Posterior vena cava (tissue), 2 donors: ENCODE measurements at places on chromosomes 1 and 21.

DNA sequence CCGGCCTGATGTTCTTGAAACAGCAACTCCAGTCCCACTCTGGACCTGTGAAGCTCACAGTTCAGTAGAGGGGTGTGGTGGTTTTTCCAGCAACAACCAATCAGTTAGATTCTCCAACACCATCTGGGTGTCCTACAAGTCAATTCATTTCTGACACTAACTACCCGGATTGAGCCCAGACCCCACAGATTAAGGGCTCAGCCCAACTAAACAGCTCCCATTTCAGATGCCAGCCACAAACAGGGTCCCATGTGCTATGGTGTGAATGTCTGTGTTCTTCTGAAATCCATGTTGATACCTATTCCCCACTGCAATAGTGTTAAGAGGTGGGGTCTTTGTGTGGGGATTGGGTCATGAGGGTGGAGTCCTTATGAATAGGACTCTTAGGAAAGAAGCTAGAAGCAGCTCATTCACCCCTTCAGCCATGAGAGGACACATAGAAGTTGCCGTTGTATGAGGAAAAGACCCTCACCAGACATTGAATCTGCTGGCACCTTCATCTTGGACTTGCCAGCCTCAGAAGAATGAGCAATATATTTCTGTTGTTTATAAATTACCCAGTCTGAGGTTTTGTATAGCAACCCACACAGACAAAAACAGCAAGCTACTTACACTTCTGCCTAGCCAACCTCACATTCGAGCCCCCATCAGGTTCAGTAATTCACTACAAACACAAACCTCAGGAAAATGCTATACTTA, 53.6 kb downstream of the IRF2BP2 start:
- no peak for DNase-seq

DNA sequence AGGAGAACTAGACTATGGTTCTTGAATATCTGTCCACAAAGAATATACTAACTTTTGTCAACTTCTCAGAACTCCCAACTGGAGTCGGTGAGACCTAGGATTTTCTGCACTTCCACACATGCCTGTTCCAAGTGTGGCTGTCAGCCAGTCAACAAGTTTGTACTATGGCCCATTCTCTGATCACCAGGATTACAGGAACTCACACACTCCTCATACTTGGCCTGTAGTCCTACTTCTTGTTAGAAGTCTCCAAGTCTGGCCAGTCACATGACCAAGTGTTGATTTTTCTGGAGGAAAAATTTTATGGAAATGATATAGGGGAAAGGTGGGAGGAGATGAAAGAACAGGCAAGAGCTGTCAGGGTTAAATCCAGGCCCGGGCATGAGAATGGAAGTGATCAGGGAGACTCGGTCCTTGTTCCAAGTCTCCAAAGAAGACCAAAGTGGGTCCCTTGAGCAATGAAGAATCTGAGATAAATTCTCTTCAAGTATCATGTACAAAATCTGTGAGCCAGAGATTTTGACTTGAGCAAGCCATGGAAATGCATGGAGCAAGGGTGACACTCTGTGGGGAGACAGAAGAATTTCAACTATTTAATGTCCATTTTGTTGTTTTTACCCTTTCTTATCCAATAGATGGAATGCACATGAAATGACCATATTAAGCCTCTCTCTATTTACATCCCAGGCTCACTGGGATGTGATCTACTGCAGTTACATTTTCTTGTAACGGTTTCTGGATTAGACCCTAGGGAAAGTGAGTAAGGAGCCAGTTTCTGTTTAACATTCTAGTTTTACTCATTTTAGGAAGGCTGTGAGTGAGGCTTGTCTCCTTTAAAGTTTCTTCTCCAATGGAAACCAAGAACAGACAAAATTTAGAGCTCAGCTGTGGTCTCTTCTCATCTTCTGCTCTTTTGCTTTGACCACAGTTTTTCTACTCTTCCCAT, 320.9 kb downstream of the ASTN1 start:
- DNase-seq: no peak

- DNase-seq: no peak
These were observed 5.1 kb upstream of the UTS2 start for GRCh38 chr1:7857985-7858384.

GRCh38 chr1:94974241-94974640, 47.3 kb upstream of the CNN3 start:
- no peak for DNase-seq

- DNase-seq: no peak
These were observed 82.8 kb downstream of the MIS18A start for GRCh38 chr21:32196001-32196400.

DNA sequence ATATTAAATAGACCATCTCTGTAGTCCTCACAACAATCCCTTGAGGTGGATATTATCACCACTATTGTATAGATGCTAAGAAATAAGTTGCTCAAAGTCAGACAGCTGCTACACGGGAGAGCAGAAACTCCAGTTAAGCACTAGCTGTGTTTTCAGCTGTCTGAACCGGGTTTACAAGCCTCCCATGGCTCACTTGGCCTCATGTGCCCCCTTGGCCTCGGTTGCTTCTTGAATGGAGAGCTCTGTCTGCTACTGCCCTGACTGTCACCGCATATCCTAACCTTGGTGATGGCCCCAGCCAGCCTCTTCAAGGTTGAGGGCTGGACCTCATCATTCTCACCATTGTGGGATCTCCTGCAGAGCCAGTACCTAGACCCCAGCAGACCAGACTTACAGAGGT, 123.4 kb downstream of the AK5 start:
- DNase-seq: no peak

DNA sequence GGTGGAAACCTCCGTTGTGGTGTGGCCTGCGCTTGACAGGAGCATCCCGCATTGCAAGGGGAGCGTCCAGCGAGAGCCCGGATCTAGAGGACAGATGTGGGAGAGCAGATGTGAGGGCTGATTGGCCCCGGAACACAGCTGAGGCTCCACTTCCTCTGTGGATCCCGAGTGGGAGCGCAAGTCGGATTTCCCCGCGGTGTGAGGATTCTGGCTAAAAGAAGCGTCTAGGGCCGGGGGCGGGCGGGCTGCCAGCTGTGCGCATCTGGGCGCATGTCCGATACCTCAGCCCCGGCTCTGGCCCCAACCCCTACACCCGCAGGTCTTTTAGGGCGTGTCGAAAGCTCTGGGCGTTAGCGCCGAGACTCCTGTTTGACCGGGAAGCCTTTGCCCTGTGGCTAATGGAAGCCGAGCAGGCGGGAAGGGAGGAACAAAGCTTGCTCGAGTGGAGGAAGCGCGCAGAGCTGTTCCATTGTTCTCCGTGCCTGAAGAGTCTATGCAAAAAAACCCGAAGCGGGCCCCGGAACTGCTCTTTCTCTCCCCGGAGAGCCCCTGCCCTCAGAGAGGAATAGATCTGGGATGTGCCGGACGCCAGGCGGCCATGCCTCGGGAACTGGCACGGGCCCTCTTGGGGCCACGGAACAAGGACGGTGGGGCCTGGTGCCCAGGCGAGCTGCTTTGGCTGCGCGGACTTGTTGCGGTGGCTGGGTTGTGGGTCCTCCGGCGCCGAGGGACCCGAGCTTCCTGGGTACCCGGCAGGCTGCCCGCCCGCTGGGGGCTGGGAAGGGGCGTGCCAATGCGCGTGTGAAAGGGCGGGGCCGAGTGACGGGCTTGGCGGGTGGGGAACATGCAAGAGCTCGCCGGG, 111.1 kb downstream of the NAV1 start:
- peak; percentile 93 for DNase-seq

GRCh38 chr1:208151728-208152598, 92.2 kb downstream of the PLXNA2 start:
- no peak for DNase-seq

- DNase-seq: peak; percentile 88
These were observed 6.2 kb downstream of the S100A7A start for GRCh38 chr1:153422450-153423068.

DNA sequence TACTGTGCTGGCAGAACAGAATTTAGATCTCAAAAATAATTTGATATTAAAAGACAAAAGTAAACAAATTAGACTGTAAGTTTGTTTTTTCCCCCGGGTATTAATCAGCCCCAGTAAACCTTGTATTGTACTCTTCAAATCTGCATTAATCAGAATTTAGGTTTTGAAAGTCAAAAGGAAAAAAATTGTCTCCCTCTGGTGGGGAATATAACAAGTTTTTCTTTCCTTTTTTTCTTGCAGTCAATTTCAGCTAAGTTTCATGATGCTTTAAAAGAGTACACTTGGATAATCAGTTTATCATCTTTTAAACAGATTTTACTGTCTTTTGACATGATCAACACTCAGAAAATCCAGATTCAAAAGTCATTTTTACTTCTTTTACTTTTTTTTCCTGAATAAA, 134.5 kb upstream of the PKN2 start:
- no peak for DNase-seq

DNA sequence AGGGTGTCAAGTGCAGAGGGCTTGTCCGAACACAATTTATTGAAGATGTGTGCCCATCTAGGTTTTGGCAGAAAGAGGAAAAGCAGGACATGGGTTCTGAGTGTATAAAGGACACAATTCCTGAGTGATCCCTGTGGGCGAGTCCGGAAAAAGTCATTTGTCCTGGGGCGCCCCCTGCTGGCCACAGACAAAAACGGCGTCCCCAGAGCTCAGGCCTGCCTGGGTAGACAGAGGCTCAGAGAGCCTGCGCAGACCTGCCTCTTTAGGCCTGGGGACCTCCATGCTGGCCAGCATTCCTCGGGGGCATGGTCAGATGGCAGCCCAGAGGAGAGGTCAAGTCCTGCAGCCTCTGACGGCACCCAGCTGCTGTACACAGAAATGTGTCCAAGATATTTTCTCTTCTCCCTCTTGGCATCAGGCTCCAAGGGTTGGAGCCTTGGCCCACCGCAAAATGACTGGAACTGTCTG, 65.5 kb upstream of the LRP8 start:
- DNase-seq: peak; percentile 91

DNA sequence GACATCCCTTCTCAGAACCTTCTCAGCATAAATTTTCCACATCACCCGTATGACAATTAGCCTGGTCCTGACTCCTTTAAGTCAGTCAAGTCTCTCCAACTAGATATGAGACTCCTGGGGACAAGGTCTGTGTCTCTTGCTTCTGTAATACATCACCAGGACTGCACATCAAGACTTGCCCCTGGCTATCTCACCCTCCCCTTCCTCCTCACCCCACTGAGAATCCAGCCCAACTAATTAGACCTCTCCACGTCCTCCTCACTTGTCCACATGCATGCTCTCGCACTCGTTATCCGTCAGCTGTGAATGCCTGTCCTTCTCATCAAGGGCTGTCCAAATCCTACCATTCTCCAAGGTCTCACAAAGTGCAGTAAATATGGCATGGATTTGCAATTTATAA, 542.8 kb downstream of the PTPRU start:
- no peak for DNase-seq

- DNase-seq: no peak
These were observed 1.1 kb downstream of the C1orf56 start for GRCh38 chr1:151048645-151049032.

DNA sequence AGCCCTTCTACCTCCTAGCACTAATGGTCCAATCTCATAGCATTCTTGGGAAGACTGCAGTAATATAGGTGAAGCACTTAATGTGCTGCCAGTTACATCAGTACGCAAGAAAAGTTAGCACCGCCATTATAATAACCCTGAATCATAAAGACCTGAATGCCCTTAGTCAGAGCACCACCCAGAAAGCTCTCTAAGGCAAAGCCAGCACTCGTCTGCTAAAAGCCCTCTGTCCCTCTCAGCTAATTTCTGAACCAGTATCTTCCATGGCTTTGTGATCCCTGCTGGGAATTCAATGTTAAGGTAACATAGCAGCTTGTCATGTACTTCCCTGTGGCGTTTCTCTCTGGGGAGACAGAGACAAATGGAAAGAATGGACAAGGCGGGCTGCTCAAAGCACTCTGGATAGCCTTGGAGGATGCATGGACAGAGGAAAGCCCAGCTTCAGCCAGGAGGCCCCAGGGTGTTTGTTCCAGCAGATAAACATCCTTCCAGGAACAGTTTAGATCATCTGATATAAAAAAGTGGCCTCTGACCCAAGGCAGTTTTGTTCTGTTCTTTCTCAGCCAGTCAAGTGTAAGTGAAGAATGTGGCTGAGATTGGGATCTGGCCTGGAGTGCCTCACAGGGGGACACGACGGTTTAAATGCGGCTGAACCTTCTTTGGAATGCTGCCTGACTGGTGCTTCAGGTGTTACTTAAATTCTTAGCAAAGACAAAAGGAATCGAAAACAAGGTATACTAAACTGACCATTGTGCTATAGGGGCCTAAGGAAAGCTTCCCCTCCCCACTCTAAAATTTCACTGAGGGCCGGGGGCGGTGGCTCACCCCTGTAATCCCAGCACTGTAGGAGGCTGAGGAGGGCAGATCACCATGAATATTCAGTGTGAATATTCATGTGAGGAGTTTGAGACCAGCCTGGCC, 58.1 kb upstream of the VTCN1 start:
- no peak for DNase-seq

DNA sequence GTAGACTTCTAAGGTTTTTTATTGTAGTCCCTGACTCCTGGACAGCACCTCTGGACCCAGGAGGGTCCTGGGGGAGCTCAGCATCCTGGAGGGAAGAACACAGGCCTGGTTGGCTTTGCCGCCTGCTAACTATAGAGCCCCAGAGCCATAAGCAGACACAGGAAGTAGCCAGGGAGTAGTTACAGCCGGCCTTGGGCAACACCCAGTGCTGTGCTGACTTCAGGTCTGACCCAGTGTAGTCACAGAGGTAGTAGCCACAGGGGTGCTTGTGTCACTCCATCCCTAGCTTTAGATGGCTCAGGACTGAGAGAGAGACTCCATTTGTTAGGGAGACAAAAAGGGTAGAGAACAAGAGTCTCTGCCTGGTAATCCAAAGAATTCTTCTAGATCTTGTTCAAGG, 21.9 kb downstream of the MCOLN2 start:
- DNase-seq: no peak

- no peak for DNase-seq
These were observed 588.4 kb downstream of the PTPRU start for GRCh38 chr1:29824511-29825273.

DNA sequence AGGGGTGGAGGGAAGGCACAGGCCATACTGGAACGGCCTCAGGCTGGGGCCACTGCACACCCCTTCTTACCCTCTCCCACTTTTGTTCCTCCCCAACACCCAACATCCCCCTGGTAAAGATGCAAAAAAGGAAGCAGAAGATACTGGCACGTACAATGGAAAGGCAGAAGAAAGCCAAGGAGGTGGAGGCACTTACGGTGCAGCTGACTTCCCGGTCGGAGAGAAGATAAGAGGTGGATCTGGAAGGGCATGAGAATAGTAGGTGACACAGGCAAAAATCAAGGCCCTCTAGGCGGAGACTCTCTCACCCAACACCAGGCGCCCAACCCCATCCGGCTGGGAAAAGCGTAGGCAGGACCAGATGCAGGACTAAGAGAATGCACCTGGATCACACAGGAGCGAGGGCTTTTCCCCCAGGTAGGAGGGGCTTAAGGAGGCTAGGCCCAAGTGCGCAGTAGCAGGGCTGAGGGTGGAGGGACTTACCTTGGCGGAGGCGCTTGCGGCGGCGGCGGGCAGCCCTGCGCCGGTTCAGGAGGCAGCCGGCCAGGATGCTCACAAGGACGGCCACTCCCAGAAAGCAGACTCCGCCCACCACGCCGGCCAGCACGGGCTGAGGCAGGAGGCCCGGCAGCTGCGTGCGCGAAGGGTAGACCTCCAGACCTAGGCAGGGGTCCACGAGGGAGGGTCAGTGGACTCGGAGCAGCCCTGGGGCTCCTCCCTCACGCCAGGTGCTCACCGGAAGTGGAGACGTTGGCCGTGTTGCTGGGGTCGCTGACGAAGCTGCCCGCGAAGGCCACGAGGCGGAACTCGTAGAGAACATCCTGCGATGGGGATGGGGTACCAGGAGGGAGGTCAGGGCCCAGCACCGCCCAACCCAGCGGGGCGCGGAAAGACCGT, 4.1 kb upstream of the TAGLN2 start:
- DNase-seq: no peak
